IPS DF 6.9 (cell line): ENCODE measurements at places on chromosomes 7 and 10.

DNA sequence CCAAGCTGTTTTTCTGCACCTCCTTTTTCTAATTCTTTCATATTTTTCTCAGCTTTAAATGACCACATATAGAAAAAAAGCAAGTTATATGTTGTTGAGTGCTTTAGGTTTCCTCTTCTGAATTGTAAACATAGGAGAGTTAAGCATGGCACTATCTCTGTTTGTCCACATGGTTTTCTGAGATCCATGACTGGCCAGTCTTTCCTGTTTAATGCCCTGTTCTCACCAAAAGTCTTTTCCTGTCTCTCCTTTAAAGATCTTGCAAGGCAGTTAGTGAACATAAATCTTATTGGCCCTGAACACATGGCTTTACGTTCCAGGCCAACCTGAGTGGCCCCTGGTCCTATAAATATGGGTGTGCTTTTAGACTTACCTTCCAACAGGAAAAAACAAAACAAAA, 19.4 kb downstream of the TRPV5 start:
- no peak for DNase-seq

DNA sequence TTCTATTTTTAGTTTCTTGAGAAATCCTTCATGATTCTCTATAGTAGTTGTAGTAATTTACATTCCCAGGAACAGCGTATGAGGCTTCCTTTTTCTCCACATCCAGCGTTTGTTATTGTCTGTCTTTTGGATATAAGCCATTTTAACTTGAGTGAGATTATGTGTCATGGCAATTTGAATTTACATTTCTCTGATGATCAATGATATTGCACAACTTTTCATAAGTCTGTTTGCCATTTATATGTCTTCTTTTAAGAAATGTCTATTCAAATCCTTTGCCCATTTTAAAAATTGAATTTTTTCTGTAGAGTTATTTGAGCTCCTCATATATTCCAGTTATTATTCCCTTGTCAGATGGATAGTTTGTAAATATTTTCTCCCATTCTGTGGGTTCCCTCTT, 285.1 kb downstream of the REEP3 start:
- DNase-seq = no peak

GRCh38 chr10:100506596-100507356, 12.9 kb downstream of the SEC31B start:
- DNase-seq = no peak

- DNase-seq = no peak
These were observed 14.9 kb upstream of the COL13A1 start for GRCh38 chr10:69786791-69787190.

GRCh38 chr7:38016567-38016966, 96.1 kb downstream of the EPDR1 start:
- no peak for DNase-seq

- DNase-seq = no peak
These were observed 9.8 kb upstream of the FZD9 start for GRCh38 chr7:73423519-73424488.

GRCh38 chr7:99457650-99458493, 8.1 kb downstream of the ATP5MF start:
- no peak for DNase-seq

DNA sequence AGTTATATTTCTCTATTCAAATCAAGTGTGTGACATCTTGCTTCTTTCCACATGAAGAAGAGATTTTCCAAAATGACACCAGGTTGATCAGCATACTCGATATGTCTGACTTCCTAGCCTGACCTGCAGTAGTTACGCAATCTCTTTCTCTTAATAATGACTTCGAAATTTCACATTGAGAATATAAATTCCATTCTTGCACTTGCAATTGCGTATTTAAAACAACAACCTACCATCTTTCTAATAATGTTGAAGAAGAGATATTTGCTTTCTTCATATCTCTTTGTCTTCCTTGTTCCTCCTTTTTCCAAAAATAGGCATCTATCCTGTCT, 276.3 kb downstream of the CSTF2T start:
- no peak for DNase-seq

- no peak for DNase-seq
These were observed 43.7 kb downstream of the SVIL start for GRCh38 chr10:29590915-29591650.

GRCh38 chr7:30815388-30815854, 44.2 kb downstream of the MINDY4 start:
- DNase-seq = no peak

DNA sequence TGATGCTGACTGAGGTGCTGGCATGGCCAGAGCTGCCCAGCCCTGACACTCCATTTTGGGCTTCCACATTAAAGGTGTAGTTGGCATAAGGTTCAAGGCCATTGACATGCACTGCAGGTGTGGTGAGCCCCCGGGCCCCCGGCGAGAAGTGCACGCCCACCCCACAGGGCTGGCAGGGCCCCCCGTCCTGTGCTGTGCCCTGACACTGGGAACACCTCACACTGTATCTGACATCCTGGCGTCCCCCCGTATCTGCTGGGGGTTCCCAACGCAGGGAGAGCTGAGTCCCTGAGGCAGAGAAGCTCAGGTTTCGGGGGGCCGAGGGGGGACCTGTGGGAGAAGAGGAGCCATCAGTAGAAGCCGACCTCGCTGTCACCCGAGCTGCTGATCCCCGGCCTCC, 10.0 kb downstream of the EPHA1 start:
- DNase-seq = no peak

- DNase-seq = no peak
These were observed 156.8 kb downstream of the FAM107B start for GRCh38 chr10:14617852-14618251.

- DNase-seq = no peak
These were observed 166.7 kb upstream of the PRKCQ start for GRCh38 chr10:6746782-6747181.

- no peak for DNase-seq
These were observed 241.7 kb downstream of the MAGI2 start for GRCh38 chr7:79211724-79212123.

DNA sequence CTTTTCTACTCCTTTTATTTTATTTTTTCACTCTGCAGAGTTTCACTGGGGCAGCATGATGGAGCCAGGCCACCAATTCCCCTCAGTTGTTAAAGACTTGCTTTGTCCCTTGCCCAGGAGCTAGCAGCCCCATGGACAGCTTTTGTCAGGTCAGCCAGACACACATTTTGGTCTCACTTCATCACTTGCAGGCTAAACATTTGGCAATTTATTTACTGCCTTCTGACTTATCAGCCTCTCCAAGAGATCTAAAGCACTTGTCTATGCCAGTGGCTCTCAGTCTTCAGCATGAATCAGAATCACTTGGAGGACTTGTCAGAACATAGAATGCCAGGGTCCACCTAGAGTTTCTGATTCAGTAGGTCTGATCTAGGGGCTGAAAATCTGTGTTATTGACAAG, 66.4 kb upstream of the GDF10 start:
- no peak for DNase-seq

GRCh38 chr10:8616166-8616565, 561.7 kb downstream of the GATA3 start:
- no peak for DNase-seq

DNA sequence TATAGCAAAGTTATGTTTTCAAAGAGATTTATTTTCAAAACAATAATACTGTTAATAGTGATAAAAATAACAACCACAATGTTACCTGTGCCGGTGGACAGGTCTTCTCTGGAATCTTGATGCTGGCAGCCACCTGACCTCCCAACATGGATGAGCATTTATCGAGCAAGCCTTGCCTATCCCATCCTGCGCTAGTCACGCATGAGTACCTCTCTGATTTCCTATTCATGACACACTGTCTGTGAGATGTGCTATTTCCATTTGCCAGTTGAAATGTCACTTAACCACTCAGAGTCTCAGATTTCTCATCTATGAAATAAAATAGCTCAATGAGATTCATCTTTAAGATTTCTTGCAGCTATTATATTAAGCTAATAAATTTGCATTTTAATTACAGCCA, 341.2 kb upstream of the VWC2 start:
- no peak for DNase-seq

- no peak for DNase-seq
These were observed 258.8 kb downstream of the SNX10 start for GRCh38 chr7:26550492-26550891.

DNA sequence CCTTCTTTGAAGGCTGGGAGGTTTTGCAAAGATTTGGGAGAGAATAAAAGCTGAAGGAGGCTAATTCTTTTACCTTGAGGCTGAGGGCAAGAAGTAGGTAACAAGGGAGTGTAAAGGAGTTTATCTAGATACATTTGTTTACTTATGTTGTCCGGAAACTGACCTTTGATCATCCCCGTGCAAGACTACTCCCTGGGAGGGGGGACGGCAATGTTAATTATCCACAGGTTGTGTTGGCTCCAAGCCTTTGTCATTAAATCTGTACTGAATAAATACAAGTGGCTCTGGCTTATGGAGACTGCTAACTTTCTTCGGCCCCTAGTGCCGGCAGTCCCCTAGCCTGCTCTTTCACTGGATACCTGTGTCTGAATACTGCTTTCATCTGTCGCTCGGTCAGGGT, 1250.6 kb upstream of the LRRTM3 start:
- DNase-seq = no peak

DNA sequence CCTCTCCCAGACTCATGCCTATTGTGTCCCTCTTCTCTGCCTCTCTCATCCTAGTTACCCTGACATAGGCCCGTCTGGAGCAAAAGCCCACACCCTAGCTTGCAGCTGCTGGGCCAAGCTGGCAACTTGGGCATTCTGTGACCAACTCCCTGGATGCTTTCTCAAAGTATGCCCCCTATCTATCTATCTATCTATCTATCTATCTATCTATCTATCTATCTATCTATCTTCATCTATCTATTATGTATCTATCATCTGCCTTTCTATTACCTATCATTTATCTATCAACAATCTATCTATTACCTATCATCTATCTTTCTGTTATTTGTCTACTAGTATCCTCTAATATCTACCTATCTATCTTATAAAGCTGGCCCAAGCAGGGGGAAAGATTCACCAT, 45.4 kb upstream of the COL13A1 start:
- DNase-seq = no peak

- DNase-seq = no peak
These were observed 163.3 kb downstream of the USP6NL start for GRCh38 chr10:11448190-11448544.

DNA sequence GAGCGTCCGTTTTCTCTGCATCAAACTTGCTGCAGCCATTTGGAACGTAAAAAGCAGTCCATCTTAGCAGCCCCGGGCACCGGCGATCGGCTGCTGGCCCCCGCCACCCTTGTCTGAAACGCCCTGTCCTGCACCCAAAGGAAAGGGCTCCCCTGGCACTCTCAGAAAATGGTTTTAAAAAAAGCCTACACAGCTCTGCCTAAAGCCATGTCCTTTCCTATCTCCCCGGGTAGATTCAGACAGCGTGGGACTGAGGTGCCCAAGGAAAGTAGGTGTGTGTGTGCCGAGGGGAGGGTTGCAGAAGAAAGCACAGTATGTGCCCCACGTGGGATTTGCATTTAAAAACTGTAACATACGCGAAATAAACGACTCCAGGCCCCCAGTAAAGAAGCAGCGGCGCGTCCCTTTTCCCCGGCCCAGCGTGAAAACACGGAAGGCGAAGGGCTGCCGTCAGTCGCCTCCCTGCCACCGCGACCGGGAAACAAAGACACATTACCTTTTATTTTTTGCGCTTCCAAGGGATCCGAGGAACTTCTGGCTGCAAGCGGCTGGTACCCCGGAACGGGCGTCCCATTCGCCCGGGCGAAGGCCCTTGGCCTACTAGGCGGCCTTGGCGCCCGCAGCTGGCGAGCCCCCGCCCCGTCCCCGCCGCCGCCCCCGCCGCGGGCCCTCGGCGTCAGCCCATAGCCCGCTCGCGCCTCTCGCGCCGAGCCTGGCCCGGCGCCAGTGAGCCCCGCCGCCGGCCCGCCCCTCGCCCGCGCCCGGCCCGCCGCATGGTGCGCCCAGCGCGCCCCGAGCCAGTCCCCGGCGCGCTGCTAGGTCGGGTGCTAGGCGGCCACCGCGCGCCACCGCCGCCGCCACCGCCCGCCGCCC, 304.6 kb downstream of the PRPF18 start:
- no peak for DNase-seq

DNA sequence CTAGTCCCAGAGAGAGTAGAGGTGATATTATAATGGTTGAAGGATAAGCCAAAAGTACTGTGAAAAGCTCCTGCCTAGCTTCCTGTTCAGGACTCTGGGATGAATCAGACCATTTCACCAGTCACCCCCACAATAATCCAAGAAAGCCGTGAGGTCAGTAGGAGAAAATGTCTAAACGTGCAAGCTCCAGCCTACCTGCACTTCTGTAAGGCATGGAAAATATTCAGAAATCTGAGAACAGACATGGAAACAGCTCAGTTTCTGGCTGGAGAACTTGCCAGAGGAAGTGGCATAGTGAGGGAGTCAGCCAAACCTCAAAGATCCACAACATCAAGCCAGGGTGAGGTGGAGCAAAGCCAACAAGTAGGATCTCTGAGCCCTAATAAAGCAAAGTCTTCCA, 58.2 kb downstream of the ELAPOR2 start:
- no peak for DNase-seq

GRCh38 chr7:50653981-50654425, 88.8 kb upstream of the DDC start:
- DNase-seq = no peak

DNA sequence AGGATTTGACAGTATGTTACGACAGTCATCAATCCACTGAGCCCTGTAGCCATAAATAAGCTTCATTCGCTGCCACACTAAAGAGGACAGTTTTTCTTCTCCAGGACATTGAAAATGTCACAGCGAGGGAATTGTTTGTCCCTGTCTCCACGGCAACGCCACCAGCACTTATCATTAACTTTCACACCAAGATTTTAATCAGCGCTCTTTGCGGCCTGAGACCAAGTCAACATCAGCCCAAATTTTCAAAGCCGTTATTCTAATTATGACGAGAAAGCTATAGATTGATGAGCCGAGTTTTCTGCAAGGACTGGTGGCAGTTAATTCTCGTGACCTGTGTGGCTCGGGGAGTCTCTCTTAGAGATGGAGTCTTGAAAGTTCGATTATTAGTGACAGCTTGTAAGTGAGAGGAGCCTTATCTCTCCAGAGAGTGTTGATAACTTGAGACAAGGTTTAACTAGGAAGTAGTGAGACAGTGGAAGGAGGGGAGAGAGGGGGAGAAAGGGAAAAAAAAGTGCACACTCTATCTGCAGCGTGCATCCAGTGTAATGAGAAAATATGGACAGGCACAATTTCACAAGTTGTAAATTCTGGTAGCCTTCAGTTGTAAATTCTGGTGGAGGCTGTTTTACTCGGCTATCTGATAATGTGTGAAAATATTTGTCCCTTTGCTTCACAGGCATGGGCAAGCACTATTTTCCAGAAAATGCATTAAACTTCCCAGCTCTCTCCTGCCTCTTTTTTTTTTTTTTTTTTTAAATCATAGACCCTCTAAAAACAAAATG, 473.3 kb downstream of the LRMDA start:
- DNase-seq = no peak

DNA sequence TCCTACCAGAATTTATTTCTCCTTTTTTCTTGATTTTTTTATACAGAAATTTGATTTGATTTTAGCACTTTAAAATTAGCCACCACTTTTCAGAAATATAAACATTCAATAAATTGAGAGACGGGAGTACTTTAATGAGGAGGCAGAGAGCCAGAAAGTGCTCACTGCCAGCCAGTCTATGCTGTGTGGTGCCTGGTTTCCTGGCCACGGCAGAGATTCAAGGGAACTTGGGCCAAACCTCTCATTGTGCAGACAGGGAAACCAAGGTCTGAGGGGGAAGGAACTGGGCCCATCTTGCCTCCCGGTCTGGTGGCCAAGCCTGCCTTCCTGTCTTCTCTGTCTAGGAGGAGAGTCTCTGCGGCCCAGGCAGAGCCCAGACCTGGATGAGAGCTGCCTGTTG, 25.9 kb downstream of the ADAMTS14 start:
- DNase-seq = no peak
